ENCODE measurements at places on chromosomes 1 and 21. TPM values are rescaled to one million over a fixed set of nuclear protein-coding genes. Genes with fewer than 3 reads are reported as not detected.

GRCh38 chr1:112717263-112717873 is 2.2 kb upstream of the PPM1J start:
- DNase-seq = no peak

DNA sequence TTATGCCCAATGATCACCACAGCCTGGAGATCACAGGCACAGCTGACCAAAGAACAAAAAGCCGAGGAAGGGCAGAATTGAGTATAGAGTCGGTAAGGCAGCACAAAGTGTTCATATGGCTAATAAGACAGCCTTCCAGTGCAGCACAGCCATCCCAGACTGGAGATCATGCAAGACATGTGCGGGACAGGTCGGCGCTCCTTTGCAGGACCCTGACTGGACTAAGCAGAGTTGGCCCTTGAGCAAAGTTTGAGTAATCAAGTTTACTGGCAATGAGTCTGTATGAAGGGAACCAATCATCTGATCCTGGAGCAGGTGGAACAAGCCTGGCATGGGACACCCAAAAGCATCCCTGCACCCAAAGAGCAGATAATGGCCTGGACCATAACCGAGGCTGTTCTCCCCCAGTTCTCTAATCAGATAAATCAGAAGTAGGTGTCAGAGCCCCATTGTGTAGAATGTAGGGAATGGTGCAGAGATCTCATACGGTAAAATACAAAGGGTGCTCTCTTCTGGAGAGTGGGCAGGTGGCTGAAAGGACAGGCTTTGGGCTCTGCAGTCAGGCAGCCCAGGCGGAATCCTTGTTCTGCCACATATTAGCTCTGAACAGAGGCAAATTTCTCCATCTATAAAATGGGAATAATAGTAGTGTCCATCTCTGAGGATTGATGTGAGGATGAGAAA is 10.7 kb upstream of the DNASE2B start:
- no peak for DNase-seq

GRCh38 chr1:172578586-172578985 is 45.6 kb downstream of the SUCO start:
- no peak for DNase-seq

DNA sequence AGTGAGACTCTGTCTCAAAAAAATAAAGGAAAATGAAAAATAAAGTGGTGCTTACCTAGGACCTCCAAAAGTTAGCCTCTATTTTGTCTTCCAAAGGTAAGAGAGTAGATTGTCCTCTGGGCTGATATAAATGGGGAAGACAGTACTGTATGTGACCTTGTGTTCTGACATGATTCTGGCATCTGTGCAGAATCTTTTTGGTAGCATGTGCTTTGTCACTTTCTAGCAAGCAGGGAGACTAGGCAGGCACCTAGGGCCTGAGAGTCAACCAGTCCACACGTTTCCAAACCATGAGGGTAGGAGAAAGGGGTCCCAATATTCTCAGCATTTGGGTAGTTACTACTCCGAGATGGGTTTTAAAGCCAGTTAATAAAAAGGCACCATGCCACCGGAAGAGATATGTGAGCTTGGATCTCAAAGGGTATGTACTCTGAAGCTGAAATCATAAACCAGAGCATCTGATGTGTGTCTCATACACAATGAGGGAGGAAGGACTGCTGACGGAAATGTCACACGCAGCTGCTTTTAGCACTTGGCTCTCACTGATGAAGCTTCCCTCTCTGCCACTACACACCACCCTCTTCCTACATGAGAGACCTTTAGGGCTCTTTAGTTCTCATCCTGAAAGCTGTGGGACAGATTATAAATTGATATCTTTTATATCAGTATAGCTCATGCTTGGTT is 27.0 kb upstream of the SLC16A1 start:
- DNase-seq = no peak

GRCh38 chr1:81299892-81300291 is 500.8 kb upstream of the ADGRL2 start:
- DNase-seq = no peak

- DNase-seq = peak; percentile 37
These were observed 855 bp upstream of the IVNS1ABP start for GRCh38 chr1:185317886-185318310.

GRCh38 chr21:14533499-14534428 is 12.4 kb downstream of the SAMSN1 start:
- no peak for DNase-seq

GRCh38 chr1:2586154-2587070 is at the start of gene PRXL2B:
Gene PRXL2B (plus strand): TSS chr1:2586777. CDS start chr1:2586886, 109 bp downstream.
- DNase-seq = peak; percentile 98

DNA sequence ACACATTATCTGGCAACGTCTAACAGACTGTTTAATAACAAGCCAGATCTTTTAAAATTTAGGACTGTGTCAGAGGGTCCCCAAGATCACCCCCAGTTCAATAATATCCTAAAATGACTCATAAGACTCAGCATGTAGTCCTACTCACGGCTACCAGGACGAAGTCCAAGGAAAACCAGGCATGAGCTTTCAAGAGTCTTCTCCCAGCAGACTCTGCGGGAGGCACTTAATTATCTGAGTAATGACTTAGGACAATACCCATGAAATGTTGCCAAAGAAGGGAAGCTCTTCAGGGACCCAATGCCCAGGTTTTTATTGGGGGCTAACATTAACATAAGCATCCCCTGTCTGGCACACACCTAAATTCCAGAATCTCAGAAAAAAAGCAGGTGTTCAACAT is 7.0 kb downstream of the HFM1 start:
- DNase-seq = no peak

- DNase-seq = no peak
These were observed 363.9 kb upstream of the PROX1 start for GRCh38 chr1:213623862-213624261.

- no peak for DNase-seq
These were observed 171.6 kb downstream of the S1PR1 start for GRCh38 chr1:101408212-101409042.

GRCh38 chr1:231934797-231935196 is 308.2 kb downstream of the DISC1 start:
- no peak for DNase-seq

DNA sequence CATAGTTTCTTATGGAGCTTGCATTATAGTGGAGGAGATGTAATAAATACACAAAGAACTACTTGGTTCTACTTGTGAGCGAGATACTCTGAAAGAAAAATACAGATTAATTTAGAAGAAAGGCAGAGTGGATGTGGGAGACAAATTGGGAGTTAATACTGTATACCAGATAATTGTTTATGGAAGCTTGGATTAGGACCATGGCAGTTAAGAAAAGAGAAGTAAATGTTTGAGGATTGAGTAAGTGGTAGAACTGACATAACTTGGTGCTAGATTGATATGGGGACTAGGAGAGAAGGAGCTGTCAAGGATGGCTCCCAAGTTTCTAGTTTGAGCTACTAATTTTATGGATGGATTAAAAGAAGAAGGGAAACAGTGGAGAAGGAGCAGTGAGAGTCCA is 47.3 kb downstream of the INKA2 start:
- no peak for DNase-seq

DNA sequence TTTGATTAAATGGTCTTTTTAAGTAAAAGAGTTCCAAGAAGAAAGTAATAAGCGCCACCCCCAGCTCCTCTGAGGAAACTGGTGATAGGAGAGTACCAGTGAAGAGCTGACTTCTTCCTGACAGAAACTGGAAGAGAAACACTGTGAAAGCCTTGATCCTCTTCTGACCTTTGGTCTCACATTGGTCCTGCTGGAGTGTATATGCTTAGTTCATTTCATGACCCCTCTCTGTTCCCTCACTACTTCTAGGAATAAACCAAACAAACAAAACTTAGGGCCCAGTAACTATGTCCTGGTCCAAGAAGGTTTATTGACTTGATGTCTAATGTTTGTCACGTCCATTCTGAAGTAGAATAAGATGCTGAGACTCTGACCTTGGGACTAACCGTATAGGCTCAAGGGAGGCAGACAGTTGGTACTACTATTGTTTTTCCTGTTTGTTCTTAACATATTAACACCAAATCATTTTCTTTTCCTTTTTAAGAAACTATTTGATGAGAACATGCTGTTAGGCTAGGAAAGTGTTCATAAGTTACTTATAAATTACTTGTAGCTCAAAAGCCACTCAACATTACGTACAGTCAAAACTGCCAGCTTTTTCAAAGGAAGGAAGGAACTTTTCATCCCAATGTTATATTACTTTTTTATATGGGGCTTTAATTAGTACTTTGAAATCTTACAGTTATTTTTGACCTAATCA is 57.9 kb downstream of the MIER1 start:
- DNase-seq = no peak

- DNase-seq = no peak
These were observed 2.2 kb downstream of the PGBD5 start for GRCh38 chr1:230423951-230424350.

GRCh38 chr1:115182012-115182715 is 92.9 kb upstream of the TSPAN2 start:
- no peak for DNase-seq

DNA sequence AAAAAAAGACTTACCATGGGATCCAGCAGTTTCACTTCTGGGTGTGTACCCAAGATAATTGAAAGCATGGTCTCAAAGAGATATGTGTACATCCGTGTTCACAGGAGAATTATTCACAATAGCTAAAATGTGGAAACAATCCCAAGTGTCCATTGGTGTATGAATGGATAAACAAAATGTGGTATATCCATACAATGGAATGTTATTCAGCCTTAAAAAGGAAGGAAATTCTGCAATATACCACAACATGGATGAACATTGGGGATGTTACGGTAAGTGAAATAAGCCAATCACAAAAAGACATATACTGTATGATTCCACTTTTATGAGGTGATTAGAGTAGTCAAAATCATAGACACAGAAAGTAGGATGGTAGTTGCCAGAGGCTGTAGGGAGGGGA is 7.0 kb upstream of the TUT4 start:
- DNase-seq = no peak

GRCh38 chr1:30929135-30929889 is 20.8 kb upstream of the SDC3 start:
- DNase-seq = no peak

- DNase-seq = no peak
These were observed 43.6 kb upstream of the WNT2B start for GRCh38 chr1:112465122-112465521.

DNA sequence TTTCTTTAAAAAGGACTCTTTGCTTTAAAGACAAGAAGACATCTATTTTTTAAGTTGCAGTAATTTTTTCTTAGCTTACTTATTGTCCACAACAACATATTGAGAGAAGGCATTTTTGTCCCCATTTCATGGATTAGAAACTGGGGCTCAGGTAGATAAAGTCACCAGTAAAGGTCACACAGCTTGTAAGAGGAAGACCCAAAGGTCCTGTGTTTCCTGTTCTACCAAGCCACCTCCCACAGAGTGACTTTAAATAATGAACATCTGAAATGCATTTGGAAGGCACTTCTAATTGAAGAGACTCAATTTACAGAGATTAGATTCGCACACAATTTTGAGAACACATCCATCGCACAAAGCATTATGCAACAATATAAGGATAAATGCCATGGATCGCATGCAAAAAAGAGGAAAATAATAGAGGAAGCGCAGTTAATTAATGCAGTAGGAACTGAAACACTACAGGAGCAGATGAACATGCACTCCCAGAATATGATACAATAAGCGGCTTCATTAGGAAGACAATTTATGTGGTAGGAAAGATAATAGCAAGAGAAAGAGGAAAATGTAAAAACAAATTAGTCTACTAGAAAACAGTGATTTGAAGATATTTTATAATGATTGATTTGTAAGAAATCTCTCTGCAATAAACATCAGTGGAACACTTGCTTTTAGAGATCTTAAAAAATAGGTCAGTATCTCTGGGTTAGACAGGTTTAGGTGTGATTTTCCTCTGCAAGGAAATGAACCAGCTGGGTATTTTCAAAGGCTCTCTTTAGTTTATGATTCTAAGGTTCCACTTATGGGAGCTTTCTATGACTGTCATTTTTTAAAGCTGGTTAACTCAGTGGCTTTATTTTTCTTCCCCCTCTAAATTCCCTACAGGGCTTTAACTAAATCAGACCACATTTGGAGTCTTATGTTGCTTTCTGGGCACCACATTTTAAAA is 27.1 kb upstream of the CD2 start:
- no peak for DNase-seq

- no peak for DNase-seq
These were observed 51.2 kb upstream of the ADAM30 start for GRCh38 chr1:119947468-119947867.

GRCh38 chr1:231315887-231316286 is 21.8 kb downstream of the EXOC8 start:
- no peak for DNase-seq

GRCh38 chr1:43536196-43536863 is 5.6 kb downstream of the PTPRF start:
- DNase-seq = no peak

DNA sequence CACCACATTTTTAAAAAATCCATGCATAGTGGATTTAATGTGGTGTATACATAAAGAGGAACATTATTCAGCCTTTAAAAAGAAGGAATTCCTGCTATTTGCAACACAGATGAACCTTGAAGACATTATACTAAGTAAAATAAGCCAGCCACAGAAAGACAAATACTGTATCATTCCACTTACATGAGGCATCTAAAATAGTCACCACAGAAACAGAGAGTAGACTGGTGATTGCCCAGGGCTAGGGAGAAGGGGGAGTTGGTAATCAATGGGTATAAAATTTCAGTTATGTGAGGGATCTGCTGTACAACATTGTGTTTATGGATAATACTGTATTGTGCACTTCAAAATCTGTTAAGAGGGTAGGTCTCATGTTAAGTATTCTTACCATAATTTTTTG is 10.0 kb downstream of the FAM163A start:
- no peak for DNase-seq

GRCh38 chr1:96837781-96838216 is 116.2 kb downstream of the PTBP2 start:
- DNase-seq = no peak

GRCh38 chr1:219271818-219272535 is 98.3 kb downstream of the LYPLAL1 start:
- no peak for DNase-seq

DNA sequence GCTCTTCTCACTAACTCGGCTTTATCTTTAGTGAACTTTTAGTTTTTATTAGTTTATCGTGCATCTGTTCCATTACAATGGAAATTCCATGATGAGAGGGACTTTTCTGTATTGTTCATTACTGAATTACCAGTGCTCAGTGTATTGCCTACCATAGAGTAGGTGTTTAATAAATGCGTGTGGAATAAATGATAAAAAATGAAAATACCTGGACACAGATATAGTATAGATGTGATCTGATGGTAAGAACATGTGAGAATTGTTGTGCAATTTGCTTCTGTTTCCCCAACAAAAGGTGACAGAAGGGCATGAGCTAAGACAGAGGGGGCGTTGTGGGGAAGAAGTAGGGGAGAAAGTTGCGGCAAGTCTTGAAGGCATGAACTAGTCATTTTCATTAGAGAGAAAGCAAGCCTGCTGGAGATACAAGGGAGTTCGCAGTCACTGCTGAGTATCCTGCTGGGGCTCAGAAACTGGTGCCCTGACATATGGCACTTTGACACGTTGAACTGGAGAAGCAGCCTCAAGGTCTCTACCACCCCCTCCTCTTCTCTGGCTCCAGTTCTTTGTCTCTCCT is 5.6 kb upstream of the COG2 start:
- DNase-seq = no peak

The VCAM1 gene
- polyA plus RNA-seq = 31.4 TPM

The CYP4Z1 gene
- polyA plus RNA-seq = 0.43 TPM

The SCAF4 gene
- polyA plus RNA-seq = 40.7 TPM

The RBM11 gene
- polyA plus RNA-seq = 4.5 TPM

The KRTAP19-2 gene
- polyA plus RNA-seq = not detected

The ITLN2 gene
- polyA plus RNA-seq = 0.10 TPM

The RIMKLA gene
- polyA plus RNA-seq = 0.63 TPM

The ACAP3 gene
- 33.2 TPM for polyA plus RNA-seq

The NBPF9 gene
- 72.1 TPM for polyA plus RNA-seq

The TAS1R1 gene
- polyA plus RNA-seq = 0.21 TPM

The TSPEAR gene
- 1.1 TPM for polyA plus RNA-seq

The AGT gene
- 38.9 TPM for polyA plus RNA-seq

The DYRK3 gene
- polyA plus RNA-seq = 9.0 TPM

The CLCNKA gene
- 21.6 TPM for polyA plus RNA-seq

The SLC30A10 gene
- polyA plus RNA-seq = 0.10 TPM

The C1orf87 gene
- polyA plus RNA-seq = 0.17 TPM

All from renal pelvis (tissue), 12 donors.